ENCODE measurements at places on chromosomes 11 and 22.

- DNase-seq: no peak
Observed at GRCh38 chr11:105783216-105783615, 173.3 kb downstream of the GRIA4 start.

- no peak for DNase-seq
Observed at GRCh38 chr11:43830928-43831440, 49.6 kb upstream of the ALKBH3 start.

- no peak for DNase-seq
Observed at GRCh38 chr11:113974741-113975470, at the start of gene HTR3A. Gene HTR3A (plus strand): TSS chr11:113975108. CDS start chr11:113975326, 218 bp downstream.

DNA sequence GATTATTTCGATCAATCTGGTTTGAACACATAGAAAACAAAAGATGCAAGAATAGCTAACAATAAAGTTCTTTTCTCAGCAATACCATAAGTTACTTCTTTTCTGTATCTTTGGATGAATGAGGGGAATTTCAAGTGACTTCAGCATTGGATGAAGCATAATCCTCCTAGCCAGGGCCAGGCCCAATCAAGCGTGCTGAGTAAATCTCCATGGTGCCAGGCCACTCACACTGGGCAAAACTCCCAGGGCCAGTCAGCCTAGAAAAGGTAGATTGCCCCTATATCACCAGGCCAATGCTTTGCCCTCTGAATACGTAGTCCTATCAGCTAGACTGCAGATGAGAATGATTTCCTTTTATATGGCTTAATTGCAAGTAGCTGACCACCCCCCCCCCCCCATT is 6.0 kb downstream of the CNTF start:
- DNase-seq: no peak

- no peak for DNase-seq
Observed at GRCh38 chr11:91794146-91794545, 430.5 kb upstream of the FAT3 start.

All from GM06990 (cell line).